ENCODE measurements at places on chromosomes 13 and 19. TPM values are rescaled to one million over a fixed set of nuclear protein-coding genes. Genes with fewer than 3 reads are reported as not detected.

Gene CYP4F2
- not detected for total RNA-seq

Gene FCHO1
- total RNA-seq, result 64.8 TPM

Gene ARID3A
- total RNA-seq, result 34.0 TPM

Gene C5AR1
- not detected for total RNA-seq

Gene CGB8
- total RNA-seq, result not detected

Gene ZNF600
- 17.5 TPM for total RNA-seq

Gene PNMA8B
- total RNA-seq, result 0.05 TPM

Gene LILRB4
- total RNA-seq, result not detected

Gene IL4I1
- 25.7 TPM for total RNA-seq

Gene TUBB4A
- total RNA-seq, result 2.5 TPM

Gene ADAT3
- total RNA-seq, result 13.3 TPM

Gene LRRC25
- total RNA-seq, result not detected

Gene CTU1
- 9.0 TPM for total RNA-seq

Gene PCDH17
- total RNA-seq, result not detected

Gene SLC25A15
- total RNA-seq, result 9.8 TPM

Gene CLDN10
- not detected for total RNA-seq

Gene COL4A2
- total RNA-seq, result not detected

Gene ANKRD10
- 127 TPM for total RNA-seq

Gene SIGLECL1
- total RNA-seq, result 0.18 TPM

Gene LAIR1
- 56.6 TPM for total RNA-seq

Gene C19orf85
- not detected for total RNA-seq

Gene GSX1
- not detected for total RNA-seq
